NCI-H82 (cell line): ENCODE measurements at places on chromosomes 13 and 19.

GRCh38 chr13:76383676-76384461 lies 502.3 kb downstream of the KCTD12 start:
- no peak for DNase-seq

GRCh38 chr19:33746159-33746558 lies 50.5 kb upstream of the KCTD15 start:
- DNase-seq: no peak

DNA sequence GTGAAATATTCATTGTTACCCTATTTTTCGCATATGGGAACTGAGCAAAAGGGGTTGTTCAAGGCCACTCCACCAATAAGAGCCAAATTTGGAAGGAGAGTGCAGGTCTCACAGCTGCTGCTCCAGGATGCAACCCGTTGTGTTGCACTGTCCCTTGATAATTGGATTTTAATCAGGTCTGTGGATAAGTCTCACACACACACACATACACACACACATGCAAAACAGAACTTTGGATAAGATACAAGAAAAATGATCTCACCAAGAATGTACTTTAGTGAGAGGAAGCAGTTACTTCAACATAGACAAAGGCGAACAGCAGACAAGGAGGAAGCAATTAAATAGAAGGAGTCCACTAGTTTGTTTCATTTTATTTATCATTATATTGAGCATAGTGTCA lies 127.3 kb upstream of the EDNRB start:
- no peak for DNase-seq

DNA sequence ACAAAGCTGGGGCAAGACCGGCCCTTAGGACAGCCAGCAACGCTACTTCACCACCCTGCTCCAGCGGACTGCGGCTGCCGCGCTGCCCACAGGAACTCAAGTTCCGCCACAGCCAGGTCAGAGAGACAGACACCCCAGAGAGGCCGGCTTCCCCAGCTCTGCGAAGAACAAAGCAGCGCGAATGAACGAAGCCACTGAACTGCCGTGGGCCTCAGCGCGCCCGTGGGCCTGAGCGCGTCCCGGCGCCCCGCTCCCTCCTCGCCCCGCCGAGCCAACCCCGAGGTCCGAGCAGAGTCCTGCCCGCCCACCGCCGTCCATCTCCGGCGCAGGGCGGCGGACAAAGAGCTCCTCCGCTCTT lies 158.4 kb downstream of the RNF17 start:
- DNase-seq: peak; percentile 65

GRCh38 chr19:44574186-44574950 lies 39.0 kb upstream of the IGSF23 start:
- no peak for DNase-seq

GRCh38 chr13:51237386-51237785 lies 15.2 kb downstream of the FAM124A start:
- DNase-seq: no peak

- DNase-seq: no peak
These were observed 20.4 kb downstream of the FAM187B start for GRCh38 chr19:35208121-35208520.

DNA sequence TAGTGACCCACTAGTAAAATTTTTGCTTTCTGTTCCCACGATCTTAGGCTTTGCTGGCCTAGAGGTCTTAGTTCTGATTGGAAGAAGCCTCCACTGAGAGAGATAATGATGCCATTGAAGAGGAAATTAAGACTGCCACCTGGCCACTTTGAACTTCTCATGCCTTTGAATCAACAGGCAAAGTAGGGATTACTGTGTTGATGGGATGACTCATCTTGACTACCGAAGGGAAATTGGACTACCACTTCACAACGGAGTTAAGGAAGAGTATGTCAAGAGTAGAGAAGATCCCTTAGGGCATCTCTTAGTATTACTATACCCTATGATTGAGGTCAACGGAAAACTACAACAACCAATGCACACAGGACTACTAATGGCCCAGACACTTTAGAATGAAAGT lies 12.7 kb upstream of the FREM2 start:
- DNase-seq: peak; percentile 47

- no peak for DNase-seq
These were observed 70.8 kb downstream of the SHISA2 start for GRCh38 chr13:25981060-25981459.

- peak; percentile 91 for DNase-seq
These were observed 258.8 kb downstream of the ZNF536 start for GRCh38 chr19:30631033-30631370.

DNA sequence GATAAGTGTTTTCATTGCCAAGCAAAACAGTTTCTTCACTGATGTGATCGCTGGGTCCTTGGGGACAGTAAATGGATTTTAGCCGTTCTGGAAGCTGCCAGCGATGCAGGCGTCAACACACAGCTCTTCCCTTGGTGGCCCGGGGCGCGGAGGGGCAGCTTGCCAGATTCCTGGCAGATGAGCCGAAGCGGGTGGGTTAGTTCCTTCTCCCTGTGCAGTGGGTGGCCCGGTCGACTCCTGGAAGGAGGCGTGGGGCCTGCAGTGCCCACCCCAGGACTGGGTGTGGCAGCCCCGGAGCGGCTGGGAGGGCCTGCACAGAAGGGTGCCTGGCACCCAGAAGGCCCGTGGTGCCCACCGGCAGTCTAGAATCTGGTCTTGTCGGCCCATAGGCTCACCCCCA lies 69.0 kb downstream of the KDM4B start:
- DNase-seq: no peak

DNA sequence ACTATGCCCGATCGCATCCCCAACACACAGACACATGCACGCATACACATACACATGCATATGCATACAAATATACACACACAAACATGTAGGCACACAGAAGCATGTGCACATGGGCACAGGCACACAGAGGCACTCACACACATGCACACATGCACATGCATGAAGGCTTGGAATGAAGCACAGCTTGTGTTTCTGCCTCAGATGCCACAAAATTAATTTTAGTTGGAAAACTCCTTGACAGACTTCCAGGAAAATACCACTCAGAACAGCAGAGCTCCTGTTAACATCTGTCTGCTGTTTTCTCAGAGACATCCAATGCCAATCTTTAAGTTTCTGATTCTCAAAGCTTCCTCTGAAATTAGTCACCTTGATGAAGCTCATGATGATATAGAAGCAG lies 532.7 kb downstream of the RFC3 start:
- no peak for DNase-seq

DNA sequence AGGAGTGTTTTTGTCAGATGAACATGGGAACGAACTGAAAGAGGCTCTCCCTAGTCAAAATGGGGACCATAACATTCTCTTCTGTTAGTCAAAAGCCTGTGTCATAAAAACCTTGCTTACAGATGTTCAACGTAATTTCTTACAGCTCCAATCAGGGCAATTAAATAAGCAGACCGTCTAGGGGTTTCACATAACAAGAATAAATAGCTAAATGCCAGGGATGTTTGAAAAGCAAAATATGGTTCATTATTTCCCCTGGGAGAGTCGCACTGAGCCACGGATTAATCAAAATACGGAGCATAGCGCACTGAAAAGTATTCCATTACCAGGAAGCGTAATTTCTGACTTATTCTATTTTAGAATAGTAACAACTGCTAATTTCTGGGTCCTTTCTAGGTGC lies 63.7 kb upstream of the MRI1 start:
- no peak for DNase-seq
